ENCODE measurements at places on chromosomes 12 and 14.

- no peak for DNase-seq
Observed at GRCh38 chr12:11826574-11826973, 177.1 kb downstream of the ETV6 start.

GRCh38 chr12:30457621-30458289 is 237.9 kb downstream of the IPO8 start:
- no peak for DNase-seq

GRCh38 chr14:57970175-57970574 is 104.3 kb upstream of the SLC35F4 start:
- no peak for DNase-seq

GRCh38 chr12:33253178-33253577 is 186.4 kb downstream of the SYT10 start:
- DNase-seq = no peak

DNA sequence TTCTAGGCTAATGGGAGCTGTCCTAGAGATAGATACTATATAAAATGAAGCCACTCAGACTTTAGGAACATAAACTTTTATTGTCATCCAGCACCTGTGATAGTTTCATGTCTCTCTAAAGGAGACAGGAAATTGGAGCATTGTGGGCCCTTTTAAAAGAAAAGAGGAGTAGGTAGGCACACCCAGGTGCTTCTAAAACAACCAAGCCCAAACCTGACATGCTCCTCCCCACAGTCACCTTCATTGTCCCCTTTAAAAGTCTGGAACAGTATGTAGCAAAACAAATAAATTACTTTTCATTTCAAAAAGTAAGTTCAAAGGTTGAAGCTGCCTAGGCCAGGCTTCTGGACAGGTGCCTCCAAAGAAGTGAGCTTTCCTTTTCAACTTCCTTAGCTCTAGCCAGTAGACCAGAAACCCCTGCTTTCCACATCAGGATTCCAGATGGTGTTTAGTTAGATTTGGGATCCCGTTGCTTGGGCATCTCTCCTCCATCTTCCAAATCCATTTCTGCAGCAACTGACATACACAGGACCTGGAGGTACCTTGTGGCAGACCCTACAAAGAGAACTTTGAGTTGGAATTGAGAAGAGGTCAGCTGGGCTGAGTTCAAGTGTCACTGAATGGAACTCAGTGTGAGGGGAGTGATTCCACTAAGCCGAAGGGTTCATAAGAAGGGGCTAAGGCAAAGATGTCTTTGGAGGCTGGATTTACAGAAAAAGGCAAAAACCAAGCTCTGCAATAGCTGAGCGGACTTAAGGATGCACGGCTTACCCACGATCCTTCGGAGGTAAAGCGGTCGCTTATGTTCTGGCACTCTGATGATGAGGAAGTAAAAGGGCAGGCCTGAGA is 6.9 kb downstream of the OXA1L start:
- DNase-seq = no peak

- no peak for DNase-seq
Observed at GRCh38 chr14:93317875-93318807, 14.7 kb downstream of the BTBD7 start.

GRCh38 chr12:102833687-102834441 is 83.2 kb downstream of the PAH start:
- no peak for DNase-seq

DNA sequence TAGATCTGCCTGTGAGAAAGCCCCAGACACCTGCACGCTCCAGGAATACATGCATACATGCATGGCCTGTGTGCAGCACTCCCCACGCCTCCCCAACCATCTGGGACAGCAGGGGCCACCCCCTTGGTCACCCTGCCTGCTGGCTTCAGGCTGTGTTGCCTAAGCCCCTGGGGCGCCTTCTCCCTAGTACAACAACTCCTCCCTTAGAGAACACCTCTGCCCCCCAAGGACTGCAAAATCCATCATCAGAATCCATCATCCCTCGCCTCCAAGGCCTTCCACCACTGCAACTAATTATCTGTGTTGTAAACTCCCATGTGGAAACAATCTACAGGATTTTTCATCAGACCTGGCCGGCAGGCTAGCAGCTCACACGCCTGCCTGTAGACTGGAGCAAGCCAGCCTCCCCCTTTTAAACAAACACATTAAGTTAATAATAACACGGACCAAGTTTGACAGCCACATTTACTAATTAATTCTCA is 36.8 kb downstream of the ZFP36L1 start:
- DNase-seq = no peak

DNA sequence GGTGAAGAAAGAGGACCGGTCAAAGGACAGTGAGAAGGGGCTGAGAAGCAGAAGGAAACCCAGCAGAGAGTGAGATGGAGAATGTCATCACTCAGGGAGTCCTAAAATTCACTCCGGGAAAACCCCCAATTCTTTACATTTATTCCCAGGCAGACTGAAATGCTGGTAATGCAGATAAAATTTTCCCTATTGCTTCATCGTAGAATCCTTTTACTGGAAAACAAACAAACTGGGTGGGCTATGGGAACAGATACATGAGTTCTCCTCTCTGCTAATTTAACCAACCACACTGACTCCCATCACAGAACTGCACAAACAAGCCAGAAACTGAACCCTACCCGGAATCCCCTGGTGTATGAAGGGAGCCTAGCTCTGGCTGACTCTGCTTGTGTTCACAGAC is 20.9 kb downstream of the HEBP1 start:
- no peak for DNase-seq

DNA sequence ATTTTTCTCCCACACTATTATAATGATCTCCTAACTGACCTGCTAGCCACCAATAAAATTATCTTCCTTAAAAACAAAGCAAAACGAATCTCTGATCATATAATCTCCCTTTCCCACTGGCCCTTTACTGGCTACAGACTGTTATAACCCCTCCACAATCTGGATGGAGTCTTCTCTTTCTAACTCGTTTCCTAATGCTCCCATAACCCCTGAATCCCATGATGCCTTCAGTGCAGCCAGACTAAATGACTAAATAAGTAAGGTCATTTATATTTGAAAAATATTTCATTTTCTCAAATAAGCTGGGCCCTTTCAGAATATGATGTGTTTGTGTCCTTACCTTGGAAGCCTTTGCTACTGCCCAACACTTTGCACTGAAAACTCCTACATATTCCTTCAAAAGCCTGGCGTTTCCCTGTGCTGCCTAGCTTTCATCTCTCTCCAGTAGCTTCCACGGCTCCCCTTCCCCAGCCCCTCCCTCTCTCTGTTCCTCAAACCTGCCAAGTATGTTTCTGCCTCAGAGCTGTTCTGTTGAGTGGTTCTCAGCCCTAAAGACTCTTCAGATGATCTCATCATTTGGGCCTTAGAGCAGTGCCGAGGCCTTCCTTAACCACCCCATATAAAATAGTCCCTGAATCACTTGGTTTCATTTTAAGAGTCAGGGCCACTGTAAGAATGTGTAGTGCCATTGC is 91.7 kb downstream of the MYRFL start:
- DNase-seq = no peak

DNA sequence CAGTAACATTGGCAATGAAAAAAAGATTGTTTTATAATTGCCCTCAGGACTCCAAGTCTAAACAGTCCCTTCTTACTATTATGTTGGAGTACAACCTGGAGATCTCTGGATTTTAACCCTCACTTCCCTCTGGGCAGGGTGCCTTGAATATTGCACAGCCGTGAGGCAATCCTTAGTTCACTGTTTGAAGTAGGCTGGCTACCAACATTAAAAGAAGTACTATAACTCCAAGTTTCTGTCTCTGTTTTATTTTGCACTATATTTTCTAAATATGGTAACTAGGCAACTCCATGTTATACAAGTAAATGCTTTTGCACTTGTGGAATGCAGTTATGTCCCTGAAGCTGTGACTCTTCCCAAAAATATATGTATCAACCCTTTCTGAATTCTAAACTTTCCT is 490.7 kb downstream of the EGLN3 start:
- DNase-seq = no peak

DNA sequence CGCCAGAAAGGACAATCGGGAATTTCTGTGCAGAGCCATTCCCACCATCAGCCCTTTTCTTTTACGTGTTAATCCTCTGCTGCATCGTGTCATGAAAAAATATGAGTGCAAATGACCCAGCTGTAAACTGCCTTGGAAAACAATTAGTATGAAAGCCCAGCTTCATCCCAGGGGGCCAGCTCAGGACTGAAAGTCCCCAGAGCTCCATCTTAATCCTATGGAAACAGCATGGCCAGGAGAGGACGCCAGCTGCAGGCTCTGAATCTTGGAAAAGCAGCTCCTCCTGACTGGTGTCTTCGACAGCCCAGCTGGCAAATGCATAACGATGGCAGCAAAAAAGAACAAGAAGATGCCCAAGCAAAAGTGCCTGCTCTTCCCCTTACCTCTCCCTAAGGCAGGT is 191.5 kb downstream of the NTF3 start:
- DNase-seq = no peak

DNA sequence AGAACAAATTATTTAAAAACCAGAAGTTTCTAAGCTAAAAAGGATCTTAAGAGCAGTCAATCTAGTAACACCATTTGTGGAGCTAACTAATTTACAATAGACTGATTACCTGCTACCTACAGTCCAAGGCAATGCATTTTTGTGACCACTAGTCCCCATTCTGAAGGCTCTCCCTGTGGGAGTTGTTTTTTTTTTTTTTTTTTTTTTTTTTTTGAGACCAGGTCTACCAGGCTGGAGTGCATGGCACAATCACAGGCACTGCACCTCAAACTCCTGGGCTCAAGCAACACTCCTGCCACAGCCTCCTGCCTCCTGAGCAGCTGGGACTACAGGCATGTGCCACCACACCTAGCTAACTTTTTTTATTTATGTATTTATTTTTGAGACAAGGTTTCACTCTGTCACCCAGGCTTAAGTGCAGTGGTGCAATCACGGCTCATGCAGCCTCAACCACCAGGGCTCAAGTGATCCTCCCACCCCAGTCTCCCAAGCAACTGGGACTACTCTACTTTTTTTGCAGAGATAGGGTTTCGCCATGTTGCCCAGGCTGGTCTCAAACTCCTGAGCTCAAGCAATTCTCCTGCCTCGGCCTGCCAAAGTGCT is 3.9 kb downstream of the GNPTAB start:
- DNase-seq = no peak

DNA sequence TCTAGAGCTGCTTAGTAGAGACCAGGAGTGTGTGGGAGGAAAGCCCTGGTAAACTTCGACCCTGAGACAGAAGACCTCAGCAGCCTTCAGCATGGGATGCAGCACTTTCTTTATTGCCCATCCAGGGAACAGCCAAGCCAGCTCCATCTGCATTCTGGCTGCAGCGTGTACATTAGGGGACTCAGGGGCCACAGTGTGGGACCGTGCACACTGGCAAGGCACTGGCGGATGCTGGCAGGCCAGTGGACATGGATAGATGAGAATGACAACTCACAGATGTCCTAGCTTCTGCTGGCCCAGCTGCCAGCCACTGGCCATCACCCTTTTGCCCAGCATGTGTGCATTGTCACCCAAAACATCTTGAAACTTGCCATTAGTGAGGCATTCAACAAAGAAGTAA is 12.5 kb downstream of the PLD4 start:
- no peak for DNase-seq

GRCh38 chr12:97456571-97457188 is 5.9 kb upstream of the RMST start:
- no peak for DNase-seq

- DNase-seq = no peak
Observed at GRCh38 chr12:52083638-52083996, 4.1 kb downstream of the SMIM41 start.

- DNase-seq = no peak
Observed at GRCh38 chr14:68343534-68344118, 449.2 kb downstream of the ZFP36L1 start.

DNA sequence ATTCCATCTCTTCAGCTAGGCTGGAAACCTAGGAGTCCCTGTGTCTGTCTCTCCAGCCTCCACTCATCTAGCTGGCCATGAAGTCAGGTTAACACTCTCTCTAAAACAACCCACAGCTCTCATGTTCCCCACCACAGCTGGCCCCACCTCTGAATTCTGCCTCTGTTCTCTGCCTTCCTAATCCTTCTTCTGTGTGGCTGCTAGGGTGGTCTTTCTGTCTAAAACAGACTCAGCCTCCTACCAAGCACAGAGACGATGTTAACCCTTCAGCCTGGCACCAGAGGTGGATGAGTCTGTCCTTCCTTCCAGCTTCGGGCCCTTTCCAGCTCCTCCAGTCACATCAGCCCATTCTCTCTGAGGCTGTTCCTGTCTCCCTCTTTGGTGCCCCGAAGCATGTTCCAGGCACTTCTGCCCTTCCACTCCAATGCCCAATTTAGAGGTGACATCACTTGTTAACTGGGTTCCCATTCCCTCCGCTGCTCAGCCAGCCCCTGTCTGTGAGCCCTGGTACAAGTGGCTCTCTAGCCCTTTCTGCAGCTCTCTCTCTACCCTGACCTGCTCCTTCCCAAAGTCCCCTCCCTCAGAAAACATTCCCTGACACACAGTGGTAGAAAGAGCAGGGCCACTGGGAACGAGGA is 9.1 kb downstream of the FIGNL2 start:
- no peak for DNase-seq

DNA sequence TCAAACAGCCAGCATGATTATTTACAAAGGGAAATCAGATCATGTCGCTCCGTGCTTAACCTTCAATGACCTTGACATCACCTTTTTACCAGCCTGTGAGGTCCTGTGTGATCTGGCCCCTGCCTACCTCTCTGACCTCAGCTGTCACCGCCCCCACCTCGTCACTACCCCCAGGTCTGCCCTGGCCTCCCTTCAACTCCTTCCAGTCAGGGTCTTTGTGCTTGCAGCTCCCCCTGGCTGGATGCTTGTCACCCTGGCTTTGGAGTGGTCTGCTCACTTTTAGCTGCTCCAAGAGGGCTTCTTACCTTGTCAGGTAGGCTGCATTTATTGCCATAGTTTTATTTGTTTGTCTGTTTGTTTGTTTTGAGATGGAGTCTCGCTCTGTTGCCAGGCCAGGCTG is 8.2 kb upstream of the MAX start:
- no peak for DNase-seq

DNA sequence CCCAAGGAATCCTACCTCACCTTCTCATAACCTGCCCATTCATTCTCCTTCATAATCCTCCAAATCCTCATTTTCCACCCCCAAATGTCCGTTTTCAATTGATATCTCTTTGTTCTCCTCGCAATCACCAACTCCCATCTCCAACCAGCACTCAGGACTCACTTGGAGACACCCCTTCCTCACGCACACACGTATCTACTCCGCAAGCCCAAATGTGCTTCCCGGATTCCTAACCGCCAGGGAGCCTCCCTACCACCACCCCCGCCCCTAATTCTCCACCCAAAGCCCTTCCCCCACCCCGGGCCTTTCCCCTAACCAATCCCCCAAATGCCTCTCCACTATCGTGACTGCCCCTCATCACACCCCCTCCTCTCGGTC is 304 bp downstream of the KCTD10 start:
- DNase-seq = no peak

DNA sequence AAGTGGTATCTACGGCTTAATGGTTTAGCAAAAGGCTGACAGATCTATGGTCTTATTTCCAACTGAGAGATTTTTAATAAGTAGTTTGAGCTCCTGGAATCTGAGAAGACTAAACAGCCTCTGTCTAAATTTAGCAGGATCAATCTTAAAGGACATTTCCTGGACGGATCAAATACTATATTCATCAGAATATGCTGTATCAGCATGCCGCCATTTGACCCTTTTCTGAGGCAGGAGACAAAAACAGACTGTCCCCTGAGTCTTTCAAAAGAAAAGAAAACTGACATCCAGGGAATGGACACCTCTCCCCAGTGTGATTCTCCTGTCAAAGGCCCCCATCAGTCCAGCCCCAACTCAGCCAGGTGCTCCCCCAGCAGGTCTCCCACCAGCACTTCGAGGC is 443.7 kb downstream of the GXYLT1 start:
- no peak for DNase-seq

GRCh38 chr14:67934087-67934486 is 114.5 kb downstream of the RAD51B start:
- peak; percentile 52 for DNase-seq
